A673 (cell line): ENCODE measurements at places on chromosomes 7 and 10. TPM values are rescaled to one million over a fixed set of nuclear protein-coding genes. Genes with fewer than 3 reads are reported as not detected.

GRCh38 chr10:22875581-22875980, 52.3 kb upstream of the ARMC3 start:
- DNase-seq: no peak

- DNase-seq: peak; percentile 82
Measured at GRCh38 chr7:95916573-95917297, 144.4 kb downstream of the DYNC1I1 start.

- DNase-seq: no peak
Measured at GRCh38 chr7:139701908-139702307, 75.9 kb downstream of the HIPK2 start.

DNA sequence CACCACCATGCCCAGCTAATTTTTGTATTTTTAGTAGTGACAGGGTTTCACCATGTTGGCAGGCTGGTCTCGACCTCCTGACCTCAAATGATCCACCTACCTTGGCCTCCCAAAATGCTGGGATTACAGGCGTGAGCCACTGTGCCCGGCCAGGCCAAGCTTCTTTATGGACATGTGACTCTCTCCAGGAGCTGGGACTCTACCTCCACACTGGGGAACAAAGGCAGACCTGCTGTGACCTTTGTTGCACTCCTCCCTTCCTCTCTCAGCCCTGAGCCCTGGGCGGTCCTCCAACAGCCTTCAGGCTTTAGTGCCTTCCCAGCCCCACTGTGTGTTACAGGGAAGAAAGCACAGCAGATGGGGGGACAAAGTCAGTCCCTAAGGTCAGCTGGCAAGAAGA, 55.0 kb upstream of the DUSP5 start:
- no peak for DNase-seq

DNA sequence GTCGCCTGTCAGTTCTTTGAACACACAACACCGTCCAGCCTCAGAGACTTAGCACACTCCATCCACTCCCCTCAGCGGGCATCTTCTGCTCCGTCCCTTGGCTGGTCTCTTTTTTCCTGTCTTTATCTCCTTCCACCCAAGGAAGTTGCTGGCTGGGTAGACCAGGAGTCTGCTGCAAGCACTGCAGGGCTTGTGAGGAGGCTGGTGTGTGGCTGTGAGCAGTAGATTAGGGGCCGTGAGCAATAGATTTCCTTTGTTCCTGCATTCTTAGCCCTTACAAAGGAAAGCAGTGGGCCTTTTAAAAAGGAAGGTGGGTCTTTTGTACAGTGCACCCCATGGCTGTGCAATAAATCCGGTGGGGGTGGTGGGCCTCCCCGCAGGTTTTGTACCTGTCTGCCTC, 100.3 kb upstream of the BTBD16 start:
- DNase-seq: no peak

GRCh38 chr10:84012831-84013458, 126.4 kb upstream of the GHITM start:
- no peak for DNase-seq

- DNase-seq: no peak
Measured at GRCh38 chr10:73289958-73290357, 37.5 kb upstream of the MRPS16 start.

- DNase-seq: no peak
Measured at GRCh38 chr10:129114588-129114987, 352.5 kb upstream of the MGMT start.

DNA sequence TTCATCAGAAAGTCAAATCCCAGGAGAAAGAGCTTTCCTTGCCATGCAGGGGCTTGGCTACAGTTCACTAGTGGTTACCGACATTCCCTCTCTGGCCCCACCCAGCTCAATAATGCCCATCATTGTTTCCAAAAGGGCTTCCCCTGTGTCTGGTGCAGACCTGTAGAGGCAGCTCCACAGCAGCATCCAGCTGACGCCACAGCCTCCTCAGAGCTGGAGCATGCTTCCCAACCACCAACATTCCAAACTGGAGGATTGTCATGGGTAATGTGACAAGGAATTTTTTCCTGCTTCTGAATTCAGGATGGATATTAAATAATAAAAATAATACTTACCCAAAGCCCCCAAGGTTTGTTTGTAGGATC, 77.4 kb downstream of the ZNF365 start:
- no peak for DNase-seq

- no peak for DNase-seq
Measured at GRCh38 chr10:110471566-110472139, 26.1 kb upstream of the DUSP5 start.

DNA sequence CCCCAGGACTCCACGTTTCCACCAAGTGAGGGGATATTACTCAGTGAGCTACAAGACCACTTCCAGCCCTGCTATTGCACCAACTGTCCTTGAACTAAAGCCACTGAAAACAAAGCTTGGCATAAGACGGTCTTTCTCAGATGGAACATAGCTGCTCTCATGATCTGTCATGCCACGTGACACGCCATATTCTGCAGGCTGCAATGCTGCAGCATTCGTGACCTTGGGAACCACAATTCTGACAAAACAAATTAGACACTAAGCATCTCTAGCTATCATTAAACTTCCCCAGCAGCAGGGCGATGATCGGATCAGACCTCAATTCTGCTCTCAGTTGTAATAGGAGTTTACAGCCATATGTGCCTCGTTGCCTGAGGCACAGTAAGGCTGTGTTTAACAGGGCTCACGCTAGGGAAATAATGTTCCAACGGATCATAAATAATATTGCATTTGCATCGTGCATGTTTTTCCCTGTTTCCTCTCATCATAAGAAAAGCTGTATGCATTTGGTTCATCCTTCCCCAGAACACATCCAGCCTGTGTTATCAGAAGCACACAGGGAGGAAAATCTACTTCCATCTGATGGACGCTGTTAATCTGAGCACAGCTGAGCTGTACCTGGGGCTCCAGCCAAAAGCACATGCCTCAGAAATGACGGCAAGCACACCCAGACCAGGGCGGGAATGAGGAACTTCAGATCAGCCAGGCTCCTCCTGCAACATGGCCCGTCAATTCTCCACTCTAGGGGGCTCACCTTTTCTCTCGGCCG, 38.6 kb upstream of the CNPY1 start:
- no peak for DNase-seq

The ITIH5 gene
- total RNA-seq: not detected in 2 replicates

The SPRN gene
- 0.13 TPM in 1 of 2 replicates, not detected in the other for total RNA-seq

The KEL gene
- total RNA-seq: not detected in 2 replicates

The CLRN3 gene
- not detected in 2 replicates for total RNA-seq
